Pancreas (tissue), 10 donors: ENCODE measurements at places on chromosomes 11 and 22. TPM values are rescaled to one million over a fixed set of nuclear protein-coding genes. Genes with fewer than 3 reads are reported as not detected.

The INS gene
- total RNA-seq = 5,544 TPM

The UPK2 gene
- total RNA-seq = not detected

The APOL6 gene
- 2.5 TPM for total RNA-seq

The PHOX2A gene
- not detected for total RNA-seq

The CTSD gene
- total RNA-seq = 460 TPM

GRCh38 chr11:62727872-62728170, 465 bp upstream of the TTC9C start:
- peaks cover 9% of the 10 kb centered on the region for H3K4me1 ChIP-seq
- H3K27ac ChIP-seq = peak overlapping the region; percentile 93
- no peak for DNase-seq
- peak overlapping the region; percentile 92 for H3K4me3 ChIP-seq
- H3K36me3 ChIP-seq = peaks cover 12% of the 10 kb centered on the region
- no peaks in the 10 kb centered on the region for H3K27me3 ChIP-seq

DNA sequence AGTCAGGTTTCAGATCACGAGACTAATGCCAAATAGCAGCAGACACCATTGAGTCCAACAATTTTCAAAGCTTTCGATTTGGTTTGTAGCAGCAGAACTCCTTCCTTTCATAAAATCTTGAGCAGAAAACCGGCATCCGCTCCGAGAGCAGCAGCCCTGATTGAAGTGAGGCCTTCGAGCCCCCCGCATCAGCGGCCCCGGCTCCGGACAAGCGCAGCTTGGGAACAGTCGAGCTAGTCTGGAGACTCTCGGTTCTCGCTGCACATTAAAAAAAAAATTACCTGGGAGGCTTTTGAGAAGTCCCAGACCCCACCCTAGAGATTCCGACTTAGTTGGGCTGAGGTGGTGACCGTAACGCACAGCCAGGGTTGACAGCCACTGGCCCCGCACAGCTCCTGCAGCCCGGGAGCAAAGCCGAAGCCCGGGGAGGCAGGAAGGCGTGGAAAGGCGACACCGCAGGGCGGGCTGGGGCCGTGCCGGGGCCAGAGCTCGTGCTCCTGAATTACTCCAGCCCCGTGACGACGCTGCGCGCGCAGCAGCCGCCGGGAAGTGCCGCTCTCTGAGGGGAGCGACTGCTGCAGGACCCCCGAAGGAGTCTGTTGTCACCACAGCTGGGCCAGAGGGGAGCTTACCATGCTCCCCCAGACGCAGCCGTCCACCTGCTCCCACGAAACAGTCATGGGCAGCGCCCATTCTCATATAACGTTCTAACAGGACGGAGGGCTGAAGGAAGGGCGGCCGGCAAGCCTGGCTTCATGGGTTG, 57.8 kb downstream of the SPATA19 start:
- no peaks in the 10 kb centered on the region for H3K36me3 ChIP-seq
- no peaks in the 10 kb centered on the region for H3K4me1 ChIP-seq
- DNase-seq = peak; percentile 13
- H3K27ac ChIP-seq = no peak overlapping the region

DNA sequence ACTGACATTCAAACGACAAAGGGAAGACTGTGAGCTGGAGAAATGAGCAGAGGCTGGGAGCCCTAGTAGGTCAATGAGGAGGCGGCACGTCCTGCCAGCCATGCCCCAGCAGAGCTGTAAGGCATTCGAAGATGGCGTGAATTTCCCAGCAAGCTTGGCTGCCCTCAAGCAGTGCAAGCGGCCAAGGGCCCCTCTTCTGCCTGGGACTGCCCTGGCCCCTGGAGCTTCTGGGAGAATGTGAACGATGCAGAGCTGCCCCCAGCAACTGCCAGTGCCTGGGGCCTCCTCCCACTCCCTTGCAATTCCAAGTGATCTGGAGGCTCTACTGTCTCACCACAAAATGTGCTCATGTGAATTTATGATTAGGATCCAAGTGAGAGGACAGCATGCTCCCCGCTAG, 4.3 kb downstream of the PPM1F start:
- H3K4me3 ChIP-seq = no peak overlapping the region
- no peak for DNase-seq

DNA sequence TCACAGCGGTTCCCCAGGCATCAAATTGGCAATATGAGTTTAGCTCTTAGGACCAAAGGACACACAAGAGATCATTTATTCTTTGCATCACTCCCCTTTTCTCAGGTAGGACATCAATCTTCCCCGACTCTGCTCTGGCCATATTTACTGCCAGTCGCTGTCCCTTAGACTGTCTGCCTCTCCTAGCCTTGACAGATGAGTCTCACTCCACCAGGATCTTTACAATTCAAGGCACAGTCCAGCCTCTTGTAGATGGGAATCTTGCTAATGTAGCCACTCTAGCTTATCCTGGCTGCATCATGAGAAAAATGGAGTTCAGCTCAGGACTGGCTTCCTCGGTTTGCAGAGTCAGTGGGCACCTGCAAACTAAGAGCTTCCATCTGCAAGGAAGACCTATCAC, 915.2 kb downstream of the NTM start:
- H3K27me3 ChIP-seq = peaks cover 6% of the 10 kb centered on the region
- no peak overlapping the region for H3K27ac ChIP-seq
- H3K4me1 ChIP-seq = no peaks in the 10 kb centered on the region

- no peaks in the 10 kb centered on the region for H3K27me3 ChIP-seq
- no peak overlapping the region for H3K27ac ChIP-seq
- H3K36me3 ChIP-seq = no peaks in the 10 kb centered on the region
- DNase-seq = no peak
- H3K4me1 ChIP-seq = no peaks in the 10 kb centered on the region
Observed at GRCh38 chr11:12288931-12289666, 88.3 kb upstream of the PARVA start.

DNA sequence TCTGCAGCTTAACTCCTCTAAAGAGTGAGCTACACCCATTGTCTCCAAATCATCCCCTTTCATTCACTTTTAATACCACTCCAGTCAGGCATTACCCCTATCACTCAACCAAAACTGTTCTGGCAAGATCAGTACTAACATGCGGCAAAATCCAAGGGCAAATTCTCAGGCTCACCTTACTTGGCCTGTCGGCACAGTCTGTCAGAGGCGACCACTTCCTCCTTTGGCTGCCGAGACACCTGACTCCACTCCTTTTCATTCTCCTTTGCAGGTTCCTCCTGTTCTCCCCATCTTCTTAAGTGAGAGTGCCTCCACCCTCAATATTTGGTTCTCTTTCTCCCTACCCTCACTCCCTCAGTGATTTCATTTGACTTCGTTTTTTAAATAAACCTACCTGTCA, 4.2 kb downstream of the C11orf91 start:
- no peaks in the 10 kb centered on the region for H3K27me3 ChIP-seq
- peak overlapping the region; percentile 91 for H3K27ac ChIP-seq
- peak overlapping the region; percentile 23 for H3K4me3 ChIP-seq
- H3K4me1 ChIP-seq = peaks cover 46% of the 10 kb centered on the region

GRCh38 chr11:8025816-8026215, 38.7 kb downstream of the EIF3F start:
- H3K4me1 ChIP-seq = no peaks in the 10 kb centered on the region
- no peaks in the 10 kb centered on the region for H3K27me3 ChIP-seq
- H3K27ac ChIP-seq = no peak overlapping the region
- no peak for DNase-seq
- H3K36me3 ChIP-seq = no peaks in the 10 kb centered on the region

DNA sequence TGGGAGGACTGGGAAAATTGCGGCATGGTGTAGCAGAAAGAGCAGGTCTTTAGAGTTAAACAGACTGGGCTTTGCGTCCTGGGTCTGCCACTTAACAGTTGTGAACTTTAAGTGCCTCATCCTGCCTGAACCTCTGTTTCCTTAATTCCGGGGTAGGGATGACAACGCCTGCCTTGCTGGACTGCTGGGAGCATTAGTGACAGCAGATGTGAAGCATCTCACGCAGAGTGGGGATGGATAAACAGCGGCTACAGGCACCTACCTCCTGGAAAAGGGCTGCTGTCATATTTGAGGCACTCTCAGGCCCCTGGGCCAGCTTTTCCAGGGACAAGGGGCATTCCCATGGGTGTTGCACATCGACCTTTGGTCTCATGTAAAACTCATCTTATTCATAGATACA, 572.2 kb downstream of the TBC1D22A start:
- H3K27ac ChIP-seq = no peak overlapping the region
- no peaks in the 10 kb centered on the region for H3K27me3 ChIP-seq
- DNase-seq = no peak
- no peaks in the 10 kb centered on the region for H3K4me1 ChIP-seq

GRCh38 chr11:73374151-73374550, 2.0 kb upstream of the RELT start:
- H3K27ac ChIP-seq = no peak overlapping the region
- no peaks in the 10 kb centered on the region for H3K4me1 ChIP-seq
- no peaks in the 10 kb centered on the region for H3K36me3 ChIP-seq
- DNase-seq = no peak

GRCh38 chr11:81444297-81444696, 1289.4 kb downstream of the FAM181B start:
- H3K4me3 ChIP-seq = no peak overlapping the region
- no peaks in the 10 kb centered on the region for H3K36me3 ChIP-seq
- no peaks in the 10 kb centered on the region for H3K27me3 ChIP-seq
- no peak overlapping the region for H3K27ac ChIP-seq

DNA sequence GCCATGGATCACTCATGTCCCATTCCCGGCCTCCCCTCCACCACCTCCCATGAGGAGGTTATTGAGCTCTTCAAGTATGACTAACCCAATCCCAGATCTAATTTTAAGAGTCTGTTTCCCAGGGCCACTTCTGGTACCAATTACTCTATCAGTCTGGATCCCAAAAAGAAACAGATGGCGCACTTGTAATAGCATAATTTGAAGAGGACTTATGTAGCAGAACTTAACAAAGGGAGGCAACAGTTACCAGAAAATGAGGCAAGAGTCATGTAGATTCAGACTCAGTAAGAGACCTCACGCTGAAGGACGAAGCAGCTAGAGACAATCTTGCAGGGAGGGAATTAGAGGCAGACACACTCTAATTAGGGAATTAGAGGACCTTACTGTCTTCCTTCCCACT, 46.9 kb downstream of the DDX6 start:
- peaks cover 5% of the 10 kb centered on the region for H3K36me3 ChIP-seq
- DNase-seq = no peak
- H3K27ac ChIP-seq = no peak overlapping the region

GRCh38 chr11:128424851-128425285, 162.5 kb downstream of the ETS1 start:
- peaks cover 16% of the 10 kb centered on the region for H3K4me1 ChIP-seq
- no peak overlapping the region for H3K4me3 ChIP-seq
- DNase-seq = peak; percentile 82
- H3K27me3 ChIP-seq = no peaks in the 10 kb centered on the region
- peak overlapping the region; percentile 45 for H3K27ac ChIP-seq

GRCh38 chr11:10984250-10984649, 126.4 kb upstream of the ZBED5 start:
- no peaks in the 10 kb centered on the region for H3K27me3 ChIP-seq
- no peak for DNase-seq
- H3K36me3 ChIP-seq = no peaks in the 10 kb centered on the region
- H3K4me3 ChIP-seq = no peak overlapping the region
- no peak overlapping the region for H3K27ac ChIP-seq
- H3K4me1 ChIP-seq = no peaks in the 10 kb centered on the region

DNA sequence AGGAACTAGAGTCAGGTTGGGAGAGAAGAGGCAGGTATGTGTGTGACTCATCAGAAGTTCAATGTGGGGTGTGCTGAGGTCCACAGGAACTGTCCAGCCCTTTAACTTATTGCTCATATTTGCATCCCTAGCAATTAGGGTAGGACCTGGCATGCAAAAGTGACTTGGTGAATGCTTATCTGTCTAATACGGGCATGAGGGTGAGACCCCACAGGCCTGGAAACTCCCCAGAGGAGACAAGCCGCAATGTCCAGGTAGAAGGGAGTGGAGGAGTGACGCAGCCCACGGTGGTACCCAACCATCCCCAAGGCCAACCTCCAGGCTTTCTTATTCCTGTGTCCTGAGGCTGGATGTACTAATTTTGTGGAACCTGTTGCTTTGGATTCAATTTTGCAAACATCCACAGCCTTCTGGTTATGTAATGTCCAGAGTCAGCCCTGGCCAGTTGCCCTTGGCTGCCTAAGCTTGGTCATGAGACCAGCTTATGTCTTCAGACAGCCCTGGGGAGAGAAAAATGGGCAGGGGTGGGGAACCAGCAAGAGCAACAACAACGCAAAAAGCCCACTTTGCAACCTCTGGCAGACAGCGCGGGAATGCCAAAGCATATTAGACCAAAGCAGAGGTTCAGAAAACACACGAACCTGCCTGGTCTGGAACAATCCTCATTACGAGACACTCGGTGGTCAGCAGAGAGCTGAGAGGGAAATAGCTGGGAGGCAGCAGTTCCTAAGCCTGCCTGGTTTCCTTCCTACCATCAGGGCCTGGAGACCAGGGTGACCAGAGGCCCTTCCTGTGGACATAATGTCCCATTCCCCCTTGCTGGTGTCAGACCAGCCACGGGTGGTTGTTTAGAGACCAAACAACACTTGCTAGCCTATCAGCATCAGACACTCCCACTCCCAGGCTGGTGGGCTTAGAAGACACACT, 49.3 kb downstream of the TIMP3 start:
- no peaks in the 10 kb centered on the region for H3K27me3 ChIP-seq
- no peak for DNase-seq
- no peaks in the 10 kb centered on the region for H3K4me1 ChIP-seq
- H3K36me3 ChIP-seq = no peaks in the 10 kb centered on the region
- H3K4me3 ChIP-seq = no peak overlapping the region

GRCh38 chr11:12512132-12512531, 134.8 kb downstream of the PARVA start:
- no peak overlapping the region for H3K4me3 ChIP-seq
- no peak for DNase-seq
- no peaks in the 10 kb centered on the region for H3K27me3 ChIP-seq
- no peak overlapping the region for H3K27ac ChIP-seq

DNA sequence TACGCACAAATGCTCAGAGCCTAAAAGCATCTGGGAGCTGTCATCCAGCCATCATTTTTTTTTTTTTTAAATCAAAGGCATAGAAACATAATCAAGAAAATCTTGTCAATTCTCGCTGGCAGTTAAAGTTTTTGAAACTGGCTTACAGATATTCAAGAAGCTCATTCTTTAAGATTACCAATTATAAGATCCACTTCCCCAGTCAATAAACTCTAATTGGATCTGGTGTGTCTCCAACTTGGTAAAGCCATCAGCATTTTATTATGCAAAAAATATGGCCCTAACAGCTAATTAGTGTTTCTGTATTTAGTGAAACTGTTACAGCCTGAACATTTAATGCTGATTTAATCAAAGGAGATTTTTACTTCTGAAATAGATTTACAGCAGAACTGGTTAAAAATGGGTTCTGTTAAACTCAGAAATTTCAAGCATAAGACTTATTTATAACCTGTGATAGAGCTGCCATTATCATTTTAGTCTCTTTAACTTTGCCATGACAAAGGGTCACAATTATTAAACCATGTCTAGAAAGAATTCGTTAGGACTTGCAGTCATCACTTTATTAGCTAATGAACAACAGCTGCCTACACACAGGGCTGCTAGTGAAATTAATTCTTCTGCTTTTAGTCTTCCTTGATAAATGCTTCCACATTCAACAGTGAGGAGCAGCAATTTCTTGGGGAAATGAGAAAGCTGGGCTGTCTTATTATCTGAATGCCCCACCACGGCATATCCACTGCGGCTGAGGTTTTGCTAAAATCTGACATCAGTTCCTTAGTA, 176.4 kb upstream of the PITPNB start:
- peaks cover 17% of the 10 kb centered on the region for H3K36me3 ChIP-seq
- H3K4me1 ChIP-seq = no peaks in the 10 kb centered on the region
- no peak overlapping the region for H3K27ac ChIP-seq
- H3K4me3 ChIP-seq = no peak overlapping the region
- no peaks in the 10 kb centered on the region for H3K27me3 ChIP-seq

- H3K27me3 ChIP-seq = no peaks in the 10 kb centered on the region
- H3K36me3 ChIP-seq = no peaks in the 10 kb centered on the region
- no peak for DNase-seq
Observed at GRCh38 chr11:16969010-16969999, 44.9 kb downstream of the PLEKHA7 start.
